Pulmonary artery endothelial cell (primary cell): ENCODE measurements at places on chromosomes 13 and 19. TPM values are rescaled to one million over a fixed set of nuclear protein-coding genes. Genes with fewer than 3 reads are reported as not detected.

ZNF442 gene
- 0.92 and 2.8 TPM in 2 replicates for total RNA-seq

DNA sequence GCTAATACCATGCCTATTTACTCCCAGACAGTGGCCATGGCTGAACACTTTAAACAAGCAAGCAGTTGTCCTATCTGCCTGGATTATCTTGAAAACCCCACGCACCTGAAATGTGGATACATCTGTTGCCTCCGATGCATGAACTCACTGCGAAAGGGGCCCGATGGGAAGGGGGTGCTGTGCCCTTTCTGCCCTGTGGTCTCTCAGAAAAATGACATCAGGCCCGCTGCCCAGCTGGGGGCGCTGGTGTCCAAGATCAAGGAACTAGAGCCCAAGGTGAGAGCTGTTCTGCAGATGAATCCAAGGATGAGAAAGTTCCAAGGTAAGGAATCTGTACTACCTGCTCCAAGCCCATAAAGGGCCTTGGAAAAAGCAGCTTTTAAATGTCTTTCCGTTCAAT, 8.6 kb downstream of the RFPL4AL1 start:
- DNase-seq: no peak

C19orf67 gene
- total RNA-seq: 0.13 TPM in 1 of 2 replicates, not detected in the other

DNA sequence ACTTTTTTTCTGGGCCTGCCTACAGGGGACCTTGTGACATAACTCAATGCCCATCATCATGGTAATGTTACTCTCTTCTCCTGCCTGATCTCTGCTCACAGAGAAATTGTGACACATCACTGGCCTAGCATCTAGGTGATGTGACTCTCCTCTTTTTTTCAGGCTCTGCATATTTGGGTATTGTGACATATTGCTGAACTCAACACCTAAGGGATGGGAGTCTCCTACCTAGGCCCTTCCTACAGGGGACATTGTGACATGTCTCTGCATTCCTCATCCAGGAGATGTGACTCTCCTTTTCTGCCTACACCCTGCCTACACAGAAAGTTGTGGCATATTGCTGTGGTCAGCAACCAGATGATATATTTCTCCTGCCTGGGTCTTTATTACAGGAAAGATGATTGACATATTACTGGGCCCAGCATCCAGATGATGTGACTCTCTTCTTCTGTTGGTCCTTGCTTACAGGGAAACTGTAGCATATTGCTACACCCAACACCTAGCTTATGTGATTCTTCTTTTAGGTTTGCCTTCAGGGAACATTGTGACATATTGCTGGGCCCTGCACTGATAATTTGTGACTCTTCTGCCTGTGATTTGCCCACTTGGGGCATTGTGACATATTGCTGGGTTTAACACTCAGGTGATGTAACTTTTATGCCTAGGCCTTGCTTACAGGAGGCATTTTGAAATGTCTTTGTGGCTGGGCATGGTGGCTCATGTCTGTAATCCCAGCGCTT, 21.0 kb upstream of the ZNF254 start:
- DNase-seq: no peak

SIAH3 gene
- total RNA-seq: not detected in 2 replicates

GRIK5 gene
- 2.2 and 5.7 TPM in 2 replicates for total RNA-seq

GRCh38 chr19:12098040-12098439, 33.5 kb downstream of the ZNF844 start:
- DNase-seq: no peak
